Neural cell (in vitro differentiated cells): ENCODE measurements at places on chromosomes 12 and 14. TPM values are rescaled to one million over a fixed set of nuclear protein-coding genes. Genes with fewer than 3 reads are reported as not detected.

Gene PZP
- polyA plus RNA-seq: not detected in 2 replicates

Gene MDM1
- polyA plus RNA-seq: 35.5 and 37.0 TPM in 2 replicates

Gene LIN7A
- 31.5 and 36.4 TPM in 2 replicates for polyA plus RNA-seq

Gene RNFT2
- polyA plus RNA-seq: 18.5 and 20.6 TPM in 2 replicates

Gene ARL1
- 32.3 and 33.0 TPM in 2 replicates for polyA plus RNA-seq

Gene RHEBL1
- 0.68 TPM in 1 of 2 replicates, not detected in the other for polyA plus RNA-seq

Gene POTEG
- not detected in 2 replicates for polyA plus RNA-seq
